Hematopoietic multipotent progenitor cell treated with erythropoietin and hydrocortisone succinate and interleukin-3 and kit ligand, for 8 days (in vitro differentiated cells): ENCODE measurements at places on chromosomes 6 and 20.

DNA sequence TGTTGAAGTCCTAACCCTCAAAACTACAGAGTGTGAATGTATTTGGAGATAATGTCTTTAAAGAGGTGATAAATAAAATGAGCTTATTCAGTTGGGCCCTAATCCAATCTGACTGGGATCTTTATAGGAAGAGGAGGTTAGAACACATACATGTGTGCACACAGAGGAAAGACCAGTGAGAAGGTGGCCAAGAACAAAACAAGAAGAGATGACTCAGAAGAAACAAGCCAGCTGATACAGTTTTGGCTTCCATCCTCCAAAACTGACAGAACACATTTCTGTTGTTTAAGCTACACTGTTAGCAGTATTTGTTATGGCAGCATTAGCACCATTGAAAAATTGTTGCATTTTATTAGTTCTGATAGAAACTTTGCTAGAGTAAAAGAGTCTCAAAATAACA is 609.3 kb upstream of the IMPG1 start:
- DNase-seq, result no peak

GRCh38 chr6:91796603-91797002 is 1209.7 kb upstream of the MAP3K7 start:
- no peak for DNase-seq

DNA sequence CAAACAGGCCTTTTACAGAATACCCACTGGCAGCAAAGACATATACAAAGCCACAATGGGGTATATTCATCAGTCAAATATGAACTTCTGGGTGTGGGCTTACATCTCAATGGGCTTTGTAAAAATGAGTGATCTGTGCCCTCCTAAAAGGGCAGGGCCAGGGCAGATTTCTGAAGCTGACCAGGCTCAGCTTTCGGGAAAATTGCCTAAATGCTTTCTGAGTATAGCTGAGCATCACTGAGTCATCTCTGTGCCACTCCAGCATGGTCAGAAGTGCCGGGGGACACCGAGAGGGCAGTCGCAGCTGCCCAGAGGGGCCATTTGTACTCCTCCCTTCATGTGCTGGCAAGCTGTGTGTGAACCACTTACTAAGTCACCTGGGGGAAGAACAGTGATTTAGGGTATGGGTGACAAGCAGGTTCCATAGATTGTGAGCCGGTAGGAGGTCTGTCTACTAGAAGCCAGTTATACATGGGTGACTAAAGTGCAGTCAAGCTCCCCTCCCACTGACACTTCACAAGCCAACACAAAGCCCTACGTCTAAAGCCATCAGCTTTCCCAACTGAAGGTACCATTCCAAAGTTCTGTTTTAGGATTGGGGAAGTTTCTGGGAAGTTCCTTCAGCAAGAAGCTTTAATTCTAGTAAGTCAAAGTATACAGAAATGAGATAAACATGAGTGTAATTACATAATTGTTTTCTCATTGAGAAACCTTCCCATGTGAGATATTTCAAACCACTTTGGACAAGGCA is 147.6 kb upstream of the TAB2 start:
- no peak for DNase-seq

DNA sequence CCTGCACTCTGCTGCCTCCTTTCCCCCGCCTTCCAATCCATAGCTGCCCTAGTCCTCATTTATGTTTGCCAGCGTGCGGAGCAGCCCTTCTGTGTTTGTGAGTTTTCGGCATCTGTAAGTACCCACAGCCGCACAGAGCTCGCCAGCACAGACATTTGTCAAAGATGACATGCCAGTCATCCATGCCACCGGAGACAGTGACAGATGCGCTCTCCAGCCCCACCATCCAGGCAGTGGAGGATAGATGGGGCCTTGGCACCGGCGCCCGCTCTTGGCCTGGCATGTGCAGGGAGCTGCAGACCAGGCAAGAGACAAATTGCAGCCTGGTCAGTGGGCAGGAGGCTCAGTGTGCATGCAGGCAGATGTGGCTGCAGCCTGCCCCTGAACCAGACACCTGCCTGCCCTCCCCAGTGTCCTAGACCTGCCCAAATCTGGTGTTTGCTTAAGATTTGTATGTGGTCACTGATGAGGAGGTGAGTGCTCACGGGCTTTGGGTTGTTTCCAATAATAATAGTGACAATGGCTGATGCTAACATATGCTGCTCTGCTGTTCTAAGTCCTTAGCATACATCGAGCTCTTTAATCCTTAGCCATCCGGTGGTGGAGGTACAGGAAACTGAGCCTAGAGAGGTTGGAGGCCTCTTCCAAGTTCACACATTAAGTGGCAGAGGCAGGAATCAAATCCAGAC is 78.1 kb downstream of the UNC5CL start:
- DNase-seq, result no peak

DNA sequence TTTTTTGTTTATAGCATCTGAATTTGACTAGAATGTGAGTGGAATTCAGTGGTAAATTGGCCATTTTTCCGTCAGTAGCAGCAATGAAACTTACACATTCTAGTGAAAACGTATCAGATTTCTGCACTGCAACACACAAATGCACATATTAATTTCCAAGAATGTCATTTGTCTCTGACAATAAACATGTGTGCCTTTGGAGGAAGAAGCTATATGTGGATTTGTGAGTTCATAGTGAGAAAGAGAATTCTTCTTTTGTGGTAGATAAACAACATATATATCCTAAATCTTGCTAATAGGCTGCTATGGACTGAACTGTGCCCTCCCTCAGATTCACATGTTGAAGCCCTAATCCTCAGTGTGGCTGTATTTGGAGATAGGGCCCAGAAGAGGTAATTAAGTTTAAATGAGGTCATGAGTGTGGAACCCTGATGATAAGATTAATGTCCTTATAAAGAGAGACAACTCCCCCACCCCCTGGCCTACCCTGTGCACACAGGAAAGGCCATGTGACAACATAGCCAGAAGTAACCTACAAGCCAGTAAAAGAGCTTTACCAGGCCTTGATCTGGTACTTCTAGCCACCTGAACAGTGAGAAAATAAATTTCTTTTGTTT is 200.2 kb upstream of the EYA4 start:
- DNase-seq, result peak; percentile 85

- peak; percentile 29 for DNase-seq
Measured at GRCh38 chr6:13614126-13614925, 809 bp upstream of the NOL7 start.

DNA sequence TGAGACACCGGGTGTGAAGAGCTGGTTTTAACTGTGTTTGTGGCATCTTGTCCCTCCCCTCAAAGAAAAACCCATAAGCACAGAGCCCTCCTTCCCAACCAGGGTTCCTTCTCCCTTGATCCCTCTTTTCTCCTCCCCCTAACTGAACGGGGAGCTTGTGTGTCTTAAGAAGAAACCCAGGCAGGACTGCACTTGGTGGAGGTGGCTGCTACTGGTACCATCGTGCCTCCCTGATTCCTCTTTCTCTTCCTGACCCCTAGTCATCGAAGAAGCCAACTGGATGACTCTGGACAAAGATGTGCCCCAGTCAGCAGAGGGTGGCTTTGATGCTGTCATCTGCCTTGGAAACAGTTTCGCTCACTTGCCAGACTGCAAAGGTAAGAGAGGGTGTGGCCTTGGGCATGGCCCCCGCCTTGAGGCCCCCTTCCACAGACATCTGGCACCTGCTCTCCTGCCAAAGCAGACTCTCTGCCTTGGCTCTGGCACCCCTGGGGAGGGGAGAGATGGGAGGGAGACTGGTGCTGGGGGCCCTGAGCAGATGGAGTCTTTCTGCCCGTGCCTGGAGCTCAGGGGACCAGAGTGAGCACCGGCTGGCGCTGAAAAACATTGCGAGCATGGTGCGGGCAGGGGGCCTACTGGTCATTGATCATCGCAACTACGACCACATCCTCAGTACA is 2.1 kb downstream of the GNMT start:
- DNase-seq, result no peak

- DNase-seq, result no peak
Measured at GRCh38 chr6:32491700-32492099, 38.4 kb downstream of the HLA-DRB5 start.

GRCh38 chr6:136077834-136078576 is 172.1 kb downstream of the MTFR2 start:
- DNase-seq, result no peak

DNA sequence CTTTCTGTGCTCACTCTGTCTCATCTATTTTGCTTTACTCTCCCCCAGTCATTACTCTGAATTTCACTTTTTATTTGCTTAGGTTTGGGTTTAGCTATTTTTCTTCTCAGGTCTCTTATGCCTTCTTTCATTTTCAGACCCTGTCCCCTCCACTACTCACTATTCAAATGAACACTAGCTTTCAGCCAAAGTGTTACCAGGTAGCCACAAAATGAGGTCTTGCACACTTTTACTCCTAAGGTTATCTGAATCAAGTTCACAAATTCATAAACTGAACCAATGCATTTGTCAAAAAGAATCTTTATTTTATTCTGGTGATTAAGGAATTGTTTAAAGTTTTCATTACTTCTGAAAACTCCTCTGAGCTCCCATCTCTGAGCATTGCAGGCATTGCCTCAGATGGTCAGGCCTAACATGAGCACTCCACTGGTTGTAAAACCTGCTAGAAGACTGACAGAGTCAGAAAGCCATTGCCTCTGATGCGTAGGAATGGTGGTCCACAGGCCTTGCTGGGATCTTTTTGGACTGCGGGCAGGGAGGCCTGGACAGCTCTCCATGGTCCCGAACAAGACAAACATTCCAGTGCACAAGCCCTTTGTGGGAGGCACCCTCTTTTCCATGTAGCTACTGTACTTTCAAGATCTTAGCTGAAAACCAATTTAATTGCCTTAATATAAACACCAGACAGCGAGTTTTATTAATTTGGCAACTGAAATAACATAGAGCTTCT is 48.5 kb downstream of the FYN start:
- DNase-seq, result no peak

DNA sequence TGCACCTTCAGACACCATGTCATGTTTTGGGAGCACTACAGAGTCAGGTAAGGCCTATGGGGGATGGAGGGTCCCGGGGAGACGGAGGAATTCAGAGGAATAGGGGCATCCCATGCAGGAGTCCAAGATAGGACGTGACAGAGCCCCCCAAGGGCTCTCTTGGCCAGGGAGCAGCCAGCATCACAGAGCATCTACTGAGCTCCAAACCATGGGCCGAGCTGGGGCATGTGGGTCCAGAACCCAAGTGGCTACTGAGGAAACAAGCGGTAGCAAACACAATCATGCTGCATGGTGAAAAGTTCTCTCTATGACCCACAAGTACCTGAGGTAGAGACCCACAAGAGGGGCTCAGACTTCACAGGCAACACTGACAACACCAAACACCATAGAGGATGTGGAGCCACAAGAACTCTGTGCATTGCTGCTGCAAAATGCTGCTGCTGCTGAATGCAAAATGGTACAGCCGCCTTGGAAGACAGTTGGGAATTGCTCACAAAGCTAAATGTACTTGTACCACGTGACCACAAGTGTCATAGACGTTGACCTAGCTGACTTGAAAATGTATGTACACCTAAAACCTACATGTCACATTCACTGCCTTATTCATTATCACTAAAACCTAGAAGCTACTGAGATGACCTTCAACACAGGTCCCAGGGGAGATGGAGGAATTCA is 33.4 kb upstream of the MAS1L start:
- no peak for DNase-seq

DNA sequence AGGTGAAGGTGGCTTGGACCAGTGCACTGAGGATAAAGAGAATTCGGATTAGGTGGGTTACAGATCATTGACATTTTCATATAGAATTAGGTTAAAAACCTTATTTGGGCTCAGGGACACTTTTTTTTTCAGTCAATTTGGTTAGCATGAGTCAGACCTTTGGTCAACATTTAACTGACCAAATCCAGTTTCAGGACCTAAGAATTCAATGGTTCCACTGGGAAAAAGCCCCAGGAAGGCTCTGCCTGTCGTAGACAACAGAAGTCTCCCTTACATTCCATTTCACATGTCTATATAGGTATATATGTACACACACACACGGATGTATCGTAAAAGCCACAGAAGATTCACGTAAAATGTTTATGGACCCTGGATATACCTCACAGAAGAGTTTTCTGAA is 184.2 kb upstream of the RREB1 start:
- DNase-seq, result no peak

DNA sequence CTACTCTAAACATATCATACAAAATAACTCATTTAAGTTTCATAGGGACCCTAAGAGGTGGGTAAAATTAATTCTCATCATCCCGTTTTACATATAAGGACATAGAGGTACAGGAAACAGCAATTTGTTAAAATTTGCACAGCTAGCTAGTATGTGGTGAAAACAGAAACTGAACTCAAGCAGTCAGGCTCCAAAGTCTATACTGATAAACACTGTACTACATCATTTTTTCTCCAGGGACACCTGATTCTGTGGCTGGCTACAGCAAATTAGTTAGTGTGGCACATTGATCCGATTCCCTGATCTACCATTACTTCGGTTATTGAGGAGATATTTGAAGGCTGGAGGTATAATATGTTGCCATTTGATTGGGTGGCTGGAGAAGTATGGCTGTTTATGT is 36.2 kb upstream of the E2F3 start:
- no peak for DNase-seq

GRCh38 chr20:14488756-14489479 is 151.5 kb upstream of the FLRT3 start:
- DNase-seq, result no peak

GRCh38 chr20:40493549-40493948 is 195.5 kb downstream of the MAFB start:
- no peak for DNase-seq

GRCh38 chr6:9360881-9361280 is 925.5 kb upstream of the SLC35B3 start:
- DNase-seq, result no peak

DNA sequence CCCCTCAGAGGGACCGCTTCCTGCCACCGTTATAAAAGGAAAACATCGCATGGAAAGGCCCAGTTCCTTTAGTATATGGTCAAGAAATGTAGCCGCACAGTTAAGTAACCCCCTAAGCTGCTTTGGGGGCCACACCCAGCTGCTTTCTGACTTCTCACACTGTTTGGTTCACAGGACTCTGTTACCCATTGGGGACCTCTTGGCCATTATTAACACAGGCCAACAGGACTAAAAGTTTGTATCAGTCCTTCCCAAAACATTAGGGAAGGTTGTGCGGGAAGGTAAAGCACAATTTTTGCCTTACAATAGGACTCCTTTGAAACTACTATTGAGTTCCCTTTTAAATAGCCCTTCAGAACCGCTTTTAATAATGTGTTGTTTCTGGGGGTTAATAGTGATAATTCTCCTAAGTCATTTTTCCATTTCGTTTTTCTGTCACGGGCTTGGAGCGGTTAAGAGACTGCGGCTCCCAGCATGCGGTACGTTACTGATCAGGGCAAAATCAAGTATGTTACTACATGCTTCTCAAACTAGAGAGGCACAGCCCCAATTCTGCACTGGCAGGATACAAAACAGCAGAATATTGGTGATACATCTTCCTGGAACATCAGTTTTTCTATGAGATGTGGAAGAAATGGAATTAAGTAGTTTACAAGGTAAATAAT is 668 bp upstream of the RPP40 start:
- DNase-seq, result peak; percentile 51

- peak; percentile 71 for DNase-seq
Measured at GRCh38 chr6:125791151-125791819, 525 bp downstream of the NCOA7 start.
